NCI-H774 (cell line): ENCODE measurements at places on chromosomes 1 and 21.

DNA sequence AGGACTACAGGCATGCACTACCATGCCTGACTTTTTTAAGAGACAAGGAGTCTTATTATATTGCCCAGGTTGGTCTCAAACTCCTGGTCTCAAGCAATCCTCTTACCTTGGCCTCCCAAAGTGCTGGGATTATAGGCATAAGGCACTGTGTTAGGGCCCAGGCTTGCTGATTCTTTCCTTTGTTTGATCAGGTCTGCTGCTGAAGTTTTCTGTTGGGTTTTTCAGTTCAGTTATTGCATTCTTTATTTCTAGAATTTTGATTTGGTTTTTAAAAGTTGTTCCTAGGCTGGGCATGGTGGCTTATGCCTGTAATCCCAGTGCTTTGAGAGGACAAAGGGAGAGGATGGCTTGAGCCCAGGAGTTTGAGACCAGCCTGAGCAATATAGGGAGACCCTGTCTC, 47.9 kb downstream of the C4BPA start:
- no peak for DNase-seq

DNA sequence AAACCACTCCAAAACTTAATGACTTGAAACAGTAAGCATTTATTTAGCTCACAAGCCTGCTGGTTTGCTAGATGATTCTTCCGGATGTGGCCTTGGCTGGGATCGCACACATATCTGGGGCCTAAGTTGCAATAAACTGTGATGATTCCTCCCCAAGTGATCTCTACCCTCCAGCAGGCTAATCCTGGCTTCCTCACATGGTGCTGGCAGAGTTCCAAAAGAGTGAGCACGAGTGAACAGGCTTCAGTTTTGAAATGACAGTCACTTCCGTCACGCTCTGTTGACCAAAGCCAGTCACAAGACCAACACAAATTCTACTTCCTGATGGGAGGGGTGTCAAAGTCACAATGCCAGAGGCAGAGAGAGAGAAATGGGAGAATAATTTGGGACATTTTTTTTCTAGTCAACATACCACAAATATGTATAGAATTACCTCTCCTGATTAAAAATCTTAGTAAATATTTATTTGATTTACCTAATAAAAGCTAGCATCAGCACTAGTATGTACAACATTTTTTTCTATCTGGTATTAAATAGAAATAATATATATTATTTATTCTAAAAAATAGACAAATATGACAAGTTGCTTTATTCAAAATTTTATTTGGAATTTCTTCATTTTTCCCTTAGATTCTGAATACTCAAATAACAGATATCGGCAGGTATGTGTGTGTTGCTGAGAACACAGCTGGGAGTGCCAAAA, 292.7 kb downstream of the TPR start:
- peak; percentile 68 for DNase-seq

GRCh38 chr21:34363733-34364132, at the start of gene KCNE2:
Gene KCNE2 (plus strand): TSS chr21:34364006. CDS start chr21:34370479, 6,473 bp downstream.
- no peak for DNase-seq

- no peak for DNase-seq
Measured at GRCh38 chr1:31241321-31241720, 1.6 kb upstream of the NKAIN1 start.

DNA sequence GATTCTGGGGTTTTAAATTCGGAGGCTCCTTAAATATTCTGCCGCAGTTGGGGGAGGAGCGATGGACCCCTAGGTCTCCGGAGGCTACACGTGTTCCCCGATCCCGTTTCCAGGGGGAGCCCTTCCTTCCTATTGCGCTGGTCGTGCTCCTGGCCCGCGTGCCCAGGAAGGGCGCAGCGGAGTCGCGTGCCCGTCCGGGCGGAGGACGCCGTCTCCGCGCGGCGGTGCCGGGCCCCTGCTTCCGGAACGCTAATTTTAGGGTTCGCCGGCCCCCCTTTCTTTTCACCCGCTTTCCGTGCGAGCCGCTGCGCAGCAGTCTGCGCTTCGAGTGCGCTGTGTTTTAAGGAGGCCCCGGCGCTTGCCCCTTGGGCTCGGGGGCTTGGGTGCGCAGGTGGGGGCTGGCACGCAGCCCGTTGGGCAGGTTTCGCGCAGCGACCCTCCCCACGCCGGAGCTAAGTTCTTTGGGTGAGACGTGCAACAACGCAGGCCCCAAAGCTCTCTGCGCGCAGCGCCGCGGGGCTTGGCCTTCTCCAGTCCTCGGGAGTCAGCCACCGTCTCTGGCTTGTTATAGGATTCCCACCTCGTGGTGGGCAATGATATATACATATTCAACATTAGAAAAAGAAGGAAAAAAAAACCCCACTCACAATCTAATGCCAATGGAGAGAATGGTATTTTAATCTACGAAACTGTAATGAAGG, 43.5 kb upstream of the DNAJC6 start:
- no peak for DNase-seq

DNA sequence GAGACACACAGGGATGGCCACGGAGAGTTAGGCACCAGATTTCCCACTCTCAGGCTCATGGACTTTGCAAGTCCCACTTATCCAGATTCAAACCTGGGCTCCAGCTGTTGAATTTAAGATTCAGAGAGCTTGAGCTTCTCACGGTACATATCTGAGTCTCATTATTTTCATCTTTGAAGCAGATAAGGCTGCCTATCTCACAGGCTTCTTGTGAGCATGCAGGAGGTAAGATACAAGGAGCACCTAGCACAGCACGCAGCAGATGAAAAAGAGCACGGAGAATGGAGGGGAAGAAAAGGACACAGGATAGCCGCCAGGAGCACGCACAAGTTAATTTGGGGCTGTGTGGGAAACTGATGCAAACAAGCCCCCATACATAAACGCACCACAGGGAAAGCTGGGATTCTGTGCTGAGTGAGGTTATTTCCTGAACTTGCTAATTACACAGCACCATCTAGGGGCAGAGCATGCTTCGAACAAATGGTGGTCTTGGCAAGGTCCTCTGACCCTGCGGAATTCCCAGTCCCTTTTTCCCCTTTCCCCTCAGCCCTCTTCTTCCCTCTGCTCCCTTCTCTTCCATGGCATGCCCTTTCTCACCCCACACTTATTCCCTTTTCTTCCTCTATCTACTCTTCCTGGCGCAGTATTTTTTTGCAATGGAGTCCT, 134.7 kb upstream of the VANGL1 start:
- no peak for DNase-seq

DNA sequence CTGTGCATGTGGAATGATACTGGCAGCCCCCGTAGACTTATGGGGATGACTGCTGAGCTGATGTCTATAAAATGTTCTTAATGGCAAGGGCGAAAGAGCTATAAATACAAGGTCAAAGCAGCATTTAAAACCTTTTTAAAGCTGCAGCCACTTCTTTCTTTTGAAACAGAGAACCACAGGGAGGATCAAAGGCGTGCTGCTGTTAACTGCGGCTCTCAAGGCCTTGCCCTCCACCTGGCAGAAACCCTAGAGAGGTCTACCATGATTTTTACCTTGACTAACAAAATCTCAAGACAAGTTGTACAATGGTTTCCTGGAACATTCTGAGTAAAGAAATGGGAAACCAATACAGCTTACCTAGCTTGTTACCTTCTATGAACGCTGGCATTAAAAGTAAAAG, 89.7 kb downstream of the SLC45A1 start:
- no peak for DNase-seq

DNA sequence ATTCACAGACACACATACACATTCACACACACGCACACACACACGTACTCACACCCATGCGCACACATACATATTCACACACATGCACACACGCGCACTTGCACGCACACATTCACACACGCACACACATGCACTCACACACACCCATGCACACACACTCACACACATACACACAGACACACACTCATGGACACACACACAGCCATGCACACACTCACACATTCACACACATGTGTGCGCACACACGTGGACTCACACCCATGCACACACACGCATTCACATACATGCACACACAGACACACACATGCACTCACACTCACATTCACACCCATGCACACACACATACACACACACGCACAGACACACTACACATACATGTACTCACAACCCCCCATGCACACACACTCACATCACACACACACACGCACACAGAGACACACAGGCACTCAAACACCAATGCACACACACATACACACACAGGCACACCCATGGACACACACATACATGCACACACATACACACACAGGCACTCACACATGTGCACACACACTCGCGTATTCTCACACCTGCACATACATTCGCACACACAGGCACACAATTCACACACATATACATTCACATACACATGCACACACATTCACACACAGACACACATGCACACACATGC, 589.1 kb downstream of the PTPRU start:
- no peak for DNase-seq

DNA sequence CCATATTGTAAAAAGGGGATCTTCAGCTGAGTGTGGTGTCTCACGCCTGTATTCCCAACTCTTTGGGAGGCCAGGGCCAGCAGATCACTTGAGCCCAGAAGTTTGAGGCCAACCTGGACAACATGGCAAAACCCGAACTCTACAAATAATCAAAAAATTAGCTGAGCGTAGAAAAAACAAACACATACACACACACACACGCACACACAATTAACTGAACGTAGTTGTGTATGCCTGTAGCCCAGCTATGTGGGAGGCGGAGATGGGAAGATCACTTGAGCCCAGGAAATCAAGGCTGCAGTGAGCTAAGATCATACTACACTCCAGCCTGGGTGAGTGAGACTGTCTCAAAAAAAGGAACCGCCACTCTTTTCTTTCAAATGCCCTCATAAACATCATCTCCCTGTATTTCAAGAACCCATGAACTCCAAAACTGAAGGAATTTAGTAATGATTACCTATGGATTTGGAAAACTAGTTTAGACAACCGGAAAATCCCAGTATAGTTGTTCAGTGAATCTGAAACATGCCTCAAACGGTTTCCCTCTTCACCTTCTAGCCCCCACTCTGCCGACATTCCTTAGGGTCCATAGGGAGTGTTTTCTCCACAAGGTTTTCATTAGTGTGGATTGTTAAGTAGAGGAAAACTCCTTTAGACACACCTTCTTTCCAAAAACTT, 4.5 kb downstream of the TXNIP start:
- no peak for DNase-seq

DNA sequence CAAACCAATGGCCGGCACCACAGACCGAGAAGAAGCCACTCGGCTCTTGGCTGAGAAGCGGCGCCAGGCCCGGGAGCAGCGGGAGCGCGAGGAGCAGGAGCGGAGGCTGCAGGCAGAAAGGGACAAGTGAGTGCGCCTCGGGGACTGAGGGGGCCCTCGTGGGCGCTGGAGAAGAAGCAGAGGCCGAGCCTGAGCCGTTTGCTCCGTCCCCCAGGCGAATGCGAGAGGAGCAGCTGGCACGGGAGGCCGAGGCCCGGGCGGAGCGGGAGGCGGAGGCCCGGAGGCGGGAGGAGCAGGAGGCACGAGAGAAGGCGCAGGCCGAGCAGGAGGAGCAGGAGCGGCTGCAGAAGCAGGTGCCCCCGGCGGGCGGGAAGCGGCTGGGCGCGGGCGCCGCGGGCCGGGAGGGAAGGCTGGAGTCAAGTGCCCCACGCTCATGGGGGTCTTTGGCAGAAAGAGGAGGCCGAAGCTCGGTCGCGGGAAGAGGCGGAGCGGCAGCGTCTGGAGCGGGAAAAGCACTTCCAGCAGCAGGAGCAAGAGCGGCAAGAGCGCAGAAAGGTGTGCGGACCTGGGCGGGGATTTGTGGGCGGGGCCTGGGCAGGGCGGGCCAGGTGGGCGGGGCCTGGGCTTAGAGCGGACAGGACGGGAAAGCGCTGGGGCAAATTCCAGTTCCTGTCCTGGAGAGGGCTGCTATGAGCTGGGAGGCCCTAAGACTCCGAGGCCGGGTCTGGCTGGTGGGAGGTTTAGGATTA, 22.7 kb downstream of the MAP7D1 start:
- no peak for DNase-seq

- peak; percentile 76 for DNase-seq
Measured at GRCh38 chr1:37890378-37891014, 31.1 kb upstream of the MTF1 start.

GRCh38 chr1:15460708-15461095, 4.2 kb downstream of the CELA2A start:
- DNase-seq, result no peak

DNA sequence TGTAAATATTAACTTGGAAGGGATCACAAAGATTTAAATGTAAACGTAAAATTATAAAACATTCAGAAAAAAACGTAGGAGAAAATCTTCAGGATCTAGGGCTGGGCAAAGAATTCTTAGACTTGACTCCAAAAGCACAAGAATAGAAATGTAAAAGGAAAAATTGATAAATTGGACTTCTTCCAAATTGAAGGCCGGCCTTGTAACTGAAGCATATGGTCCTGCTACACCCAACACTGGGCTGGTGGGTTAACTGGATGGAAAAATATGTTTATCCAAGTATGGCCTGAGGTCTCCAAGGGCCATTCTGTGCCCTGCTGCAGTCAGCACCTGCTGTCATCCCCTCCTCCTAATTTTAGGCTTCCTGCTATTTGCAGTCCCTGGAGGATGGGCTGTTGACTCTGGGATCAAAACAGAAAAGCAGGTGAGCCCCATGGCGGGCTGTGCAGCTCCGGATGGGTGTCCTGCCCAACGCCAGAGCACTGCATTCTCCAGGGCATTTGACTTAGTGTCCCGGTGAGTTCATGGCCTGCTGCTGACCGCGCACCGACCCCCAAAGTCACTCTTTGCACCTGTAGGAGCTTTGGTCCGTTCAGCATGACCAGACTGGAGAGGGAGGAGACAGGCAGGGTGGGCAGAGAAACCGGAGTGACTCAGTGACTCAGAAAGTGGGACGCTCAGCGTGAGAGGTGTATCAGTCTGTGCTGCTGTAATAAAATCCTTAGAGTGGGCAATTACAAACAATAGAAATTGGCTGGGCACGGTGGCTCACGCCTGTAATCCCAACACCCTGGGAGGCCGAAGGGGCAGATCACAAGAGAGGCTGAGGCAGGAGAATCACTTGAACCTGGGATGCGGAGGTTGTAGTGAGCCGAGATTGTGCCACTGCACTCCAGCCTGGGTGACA, 6.1 kb upstream of the AIRE start:
- no peak for DNase-seq

- DNase-seq, result no peak
Measured at GRCh38 chr21:17238468-17238867, 274.4 kb upstream of the CXADR start.
